ENCODE measurements at places on chromosomes 16 and 17. TPM values are rescaled to one million over a fixed set of nuclear protein-coding genes. Genes with fewer than 3 reads are reported as not detected.
A peak's percentile ranks its signal among the peaks of the same experiment; 100 is the strongest.

The ZNF48 gene
- polyA plus RNA-seq = 9.9 TPM

The KRT31 gene
- polyA plus RNA-seq = 0.05 TPM

The LITAFD gene
- not detected for polyA plus RNA-seq

The KCTD19 gene
- polyA plus RNA-seq = 0.16 TPM

The LRRC46 gene
- polyA plus RNA-seq = 0.09 TPM

The NUPR1 gene
- polyA plus RNA-seq = 20.7 TPM

The CCDC144A gene
- not detected for polyA plus RNA-seq

DNA sequence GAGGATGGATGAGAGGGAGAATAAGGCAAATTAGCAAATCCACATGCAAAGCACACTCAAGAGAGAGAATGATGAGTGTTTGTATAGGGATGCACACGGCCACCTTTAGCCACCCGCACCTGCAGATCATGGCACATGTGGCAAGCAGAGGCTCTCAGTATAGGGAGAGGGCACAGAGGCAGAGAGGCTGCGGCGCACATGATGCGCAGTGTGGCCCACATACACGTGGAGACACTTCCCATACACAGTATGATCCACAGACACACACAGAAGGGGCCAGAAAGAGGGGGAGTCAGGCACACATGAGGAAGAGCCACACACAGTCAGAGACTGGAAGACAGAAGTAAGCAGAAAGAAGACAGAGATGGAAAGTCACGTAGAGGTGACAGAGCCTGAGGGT is 6.5 kb upstream of the CHD3 start:
- peaks cover 37% of the 10 kb centered on the region for H3K4me1 ChIP-seq
- H3K36me3 ChIP-seq = no peaks in the 10 kb centered on the region
- H3K27ac ChIP-seq = no peak overlapping the region
- no peak overlapping the region for H3K4me3 ChIP-seq

DNA sequence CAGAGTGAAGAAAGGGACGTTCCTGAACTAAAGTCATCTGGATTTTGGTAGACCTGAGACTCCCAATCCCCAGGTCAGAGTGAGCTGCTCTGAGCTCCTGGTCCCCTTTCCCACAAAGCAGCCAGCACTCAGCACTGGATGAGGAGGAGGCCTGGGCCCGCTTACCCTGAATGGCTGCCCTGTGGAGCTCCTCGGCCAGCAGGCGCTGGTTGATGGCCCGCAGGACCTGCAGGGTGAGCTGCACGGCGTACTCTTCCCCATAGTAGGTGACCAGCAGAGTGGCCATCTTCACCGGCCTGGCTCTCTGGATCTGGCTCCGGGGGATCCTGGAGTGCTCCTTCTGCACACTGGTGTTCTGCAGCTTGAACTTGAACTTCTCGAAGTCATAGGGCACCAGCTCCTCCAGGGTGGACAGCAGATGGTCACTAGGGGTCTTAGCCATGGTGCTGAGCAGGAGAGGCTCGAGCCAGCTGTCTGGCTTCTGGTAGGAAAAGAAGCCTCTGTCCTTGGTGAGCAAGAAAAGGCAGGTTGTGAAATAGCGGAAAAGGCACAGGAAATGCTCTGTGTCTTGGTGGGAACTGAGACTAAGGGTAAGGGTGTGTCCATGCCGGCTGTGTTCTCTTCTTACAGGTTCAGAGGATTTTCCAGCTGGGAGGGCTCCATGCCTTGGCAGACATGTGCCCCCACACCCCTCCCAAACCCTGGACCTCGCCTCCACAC is at the start of gene MEFV:
Gene MEFV (minus strand): TSS at position 488 of the 720 bp plus-strand sequence. CDS start 46 bp downstream, at position 442.
- no peaks in the 10 kb centered on the region for H3K36me3 ChIP-seq
- peaks cover 43% of the 10 kb centered on the region for H3K4me1 ChIP-seq
- H3K27me3 ChIP-seq = peaks cover 34% of the 10 kb centered on the region
- H3K4me3 ChIP-seq = no peak within 1 kb of the TSS

GRCh38 chr17:71251951-71252350 is 868.9 kb upstream of the SOX9 start:
- no peaks in the 10 kb centered on the region for H3K27me3 ChIP-seq
- no peaks in the 10 kb centered on the region for H3K4me1 ChIP-seq
- no peaks in the 10 kb centered on the region for H3K36me3 ChIP-seq
- no peak overlapping the region for H3K4me3 ChIP-seq
- DNase-seq = no peak

GRCh38 chr17:36089888-36090836 is at the start of gene CCL3:
Gene CCL3 (minus strand): TSS chr17:36090143. CDS start chr17:36090058, 85 bp downstream.
- H3K27ac ChIP-seq = no peak within 1 kb of the TSS
- no peaks in the 10 kb centered on the region for H3K27me3 ChIP-seq

DNA sequence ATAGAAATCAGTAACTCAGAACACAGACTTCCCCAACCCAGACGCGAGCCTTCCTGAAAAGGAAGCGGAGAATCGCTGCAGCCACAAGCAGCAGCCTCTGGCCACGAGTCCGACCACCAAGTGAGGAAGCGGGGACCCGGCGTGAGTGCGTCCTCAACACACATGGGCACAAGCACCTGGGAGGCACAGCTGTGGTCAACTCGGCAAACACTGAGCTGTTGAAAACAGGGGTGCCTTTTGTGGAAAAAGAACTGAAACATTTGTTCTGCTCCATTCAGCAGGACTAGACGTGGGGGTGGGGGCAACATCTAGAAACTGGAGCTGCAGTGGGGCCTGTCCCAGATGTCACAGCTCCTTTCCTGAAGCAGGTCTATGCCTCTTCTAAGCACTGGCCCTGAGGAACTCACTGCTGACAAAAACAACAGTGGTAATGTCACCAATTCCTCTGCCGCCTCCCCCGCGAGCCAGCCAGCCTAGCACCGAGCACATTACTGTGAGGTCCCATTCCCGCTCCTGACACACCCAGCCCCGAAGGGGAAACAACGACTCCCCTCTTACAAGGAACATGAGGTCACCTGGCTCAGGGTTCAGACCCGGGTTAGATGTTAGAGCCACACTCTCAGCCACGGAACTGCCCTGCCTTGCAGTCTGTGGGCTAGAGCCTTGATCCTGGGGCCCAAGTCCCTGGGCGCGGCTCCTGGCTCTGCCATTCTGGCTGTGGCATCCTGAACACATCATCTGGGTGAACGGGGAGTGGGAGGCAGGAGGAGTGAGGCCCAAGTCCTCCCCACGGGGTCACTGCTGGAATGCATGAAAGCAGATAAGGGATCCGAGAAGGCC is 29.0 kb downstream of the KDM8 start:
- DNase-seq = no peak
- H3K27ac ChIP-seq = no peak overlapping the region
- no peaks in the 10 kb centered on the region for H3K4me1 ChIP-seq
- H3K27me3 ChIP-seq = no peaks in the 10 kb centered on the region
- H3K4me3 ChIP-seq = no peak overlapping the region
- H3K36me3 ChIP-seq = peaks cover 18% of the 10 kb centered on the region

GRCh38 chr17:49589577-49589927 is 13.9 kb downstream of the NXPH3 start:
- H3K4me1 ChIP-seq = peaks cover 3% of the 10 kb centered on the region
- no peak for DNase-seq
- H3K36me3 ChIP-seq = peaks cover 5% of the 10 kb centered on the region
- no peak overlapping the region for H3K27ac ChIP-seq
- no peaks in the 10 kb centered on the region for H3K27me3 ChIP-seq

- H3K27ac ChIP-seq = no peak overlapping the region
- peak; percentile 68 for DNase-seq
- H3K4me3 ChIP-seq = no peak overlapping the region
- H3K27me3 ChIP-seq = no peaks in the 10 kb centered on the region
- peaks cover 47% of the 10 kb centered on the region for H3K4me1 ChIP-seq
Measured at GRCh38 chr17:72560303-72561247, 439.8 kb downstream of the SOX9 start.

DNA sequence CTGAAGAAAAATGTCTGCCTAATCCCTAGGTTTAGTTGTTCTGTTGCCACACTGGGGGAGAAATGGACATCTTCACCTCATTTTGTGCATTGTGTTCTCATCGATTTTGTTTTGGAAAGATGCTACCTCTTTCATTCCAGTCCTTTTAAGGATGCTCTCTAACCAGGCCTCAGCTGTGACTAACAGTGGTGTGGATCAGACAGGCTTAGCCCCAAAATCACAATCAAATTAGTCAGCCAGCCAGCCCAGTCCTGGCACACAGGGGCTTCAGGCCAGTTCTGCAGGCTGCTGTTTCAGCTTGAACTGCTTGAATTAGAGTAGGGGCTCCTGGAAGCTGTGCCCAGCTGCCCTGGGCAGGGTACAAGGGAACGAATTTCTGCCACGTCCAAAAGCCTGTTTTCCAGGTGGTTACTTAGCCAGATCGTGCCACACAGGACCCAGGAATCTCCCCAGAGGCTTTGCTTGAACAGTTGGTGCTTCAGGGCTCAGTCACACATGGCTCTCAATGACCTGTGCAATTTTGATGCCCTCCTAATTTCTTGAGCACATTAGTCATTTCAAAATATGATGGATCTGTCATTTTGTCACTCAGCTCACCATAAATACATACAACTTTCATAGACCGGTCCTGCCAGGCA is 60.7 kb downstream of the CLEC16A start:
- H3K4me1 ChIP-seq = peaks cover 6% of the 10 kb centered on the region
- H3K27ac ChIP-seq = no peak overlapping the region
- peaks cover 6% of the 10 kb centered on the region for H3K36me3 ChIP-seq
- no peak overlapping the region for H3K4me3 ChIP-seq

DNA sequence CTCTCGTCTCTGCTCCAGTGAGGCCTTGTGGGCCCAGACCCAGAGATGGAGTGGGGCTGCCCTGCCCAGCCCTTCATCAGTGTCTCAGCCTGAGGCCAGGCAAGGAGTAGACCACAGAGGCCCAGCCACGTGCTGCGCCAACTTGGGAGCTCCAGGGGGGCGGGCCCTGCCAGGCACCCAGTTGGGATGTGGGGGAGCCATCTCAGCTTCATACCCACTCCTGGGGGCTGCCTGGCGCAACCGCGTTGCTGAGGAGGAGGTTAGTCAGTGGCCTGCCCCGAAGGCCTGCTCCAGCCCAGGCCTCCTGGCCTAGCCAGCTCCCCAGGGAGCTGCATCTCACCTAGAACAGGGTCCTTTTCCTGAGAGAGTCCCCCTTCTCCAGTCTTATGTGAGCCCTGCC is 11.8 kb downstream of the TPSG1 start:
- no peaks in the 10 kb centered on the region for H3K36me3 ChIP-seq
- no peaks in the 10 kb centered on the region for H3K27me3 ChIP-seq
- H3K4me1 ChIP-seq = no peaks in the 10 kb centered on the region
- no peak for DNase-seq

GRCh38 chr17:49045376-49045775 is 48.2 kb downstream of the IGF2BP1 start:
- peaks cover 96% of the 10 kb centered on the region for H3K36me3 ChIP-seq
- no peak overlapping the region for H3K27ac ChIP-seq
- no peaks in the 10 kb centered on the region for H3K27me3 ChIP-seq
- H3K4me3 ChIP-seq = no peak overlapping the region
- H3K4me1 ChIP-seq = no peaks in the 10 kb centered on the region
- no peak for DNase-seq

DNA sequence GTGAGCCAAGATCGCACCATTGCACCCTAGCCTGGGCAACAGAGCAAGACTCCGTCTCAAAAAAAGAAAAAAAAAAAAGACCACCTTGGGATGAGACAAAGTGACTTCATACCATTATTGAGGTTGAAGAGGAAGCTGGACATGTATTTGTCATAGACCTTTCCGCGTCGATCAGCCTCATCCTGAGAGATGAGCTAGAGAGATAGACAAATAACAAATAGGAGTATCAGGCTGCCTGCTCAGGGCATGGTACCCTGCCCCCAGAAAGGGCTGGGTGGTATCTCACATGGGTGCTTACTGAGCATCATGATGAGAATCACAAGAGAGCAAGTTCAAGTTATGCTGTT is 22.1 kb downstream of the CNTNAP1 start:
- H3K4me1 ChIP-seq = no peaks in the 10 kb centered on the region
- H3K36me3 ChIP-seq = peaks cover 46% of the 10 kb centered on the region
- no peak for DNase-seq
- H3K27me3 ChIP-seq = no peaks in the 10 kb centered on the region
- no peak overlapping the region for H3K4me3 ChIP-seq
- no peak overlapping the region for H3K27ac ChIP-seq

GRCh38 chr16:49543631-49543946 is 170.0 kb downstream of the C16orf78 start:
- DNase-seq = no peak
- no peak overlapping the region for H3K4me3 ChIP-seq
- H3K36me3 ChIP-seq = no peaks in the 10 kb centered on the region
- H3K27me3 ChIP-seq = peaks cover 11% of the 10 kb centered on the region
- H3K4me1 ChIP-seq = no peaks in the 10 kb centered on the region

DNA sequence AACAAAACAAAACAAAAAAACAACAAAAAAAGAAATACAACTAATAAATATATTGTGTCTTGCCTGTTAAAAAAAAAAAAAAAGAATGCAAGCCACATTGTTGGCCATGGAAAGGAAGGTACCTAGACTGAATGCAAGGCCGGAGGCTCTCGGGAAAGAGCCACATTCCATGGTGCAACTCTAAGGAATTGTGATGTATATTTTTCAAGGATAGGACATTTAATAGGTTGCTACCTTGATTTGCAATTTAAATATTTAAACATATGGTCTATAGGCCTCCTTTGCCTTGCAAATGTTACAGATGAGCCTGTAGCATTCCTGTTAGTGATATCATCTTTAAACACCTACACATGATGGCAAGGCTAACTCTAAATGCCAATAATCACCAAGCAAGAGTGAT is 650.9 kb downstream of the TOX3 start:
- H3K27ac ChIP-seq = no peak overlapping the region
- no peaks in the 10 kb centered on the region for H3K36me3 ChIP-seq
- DNase-seq = no peak

DNA sequence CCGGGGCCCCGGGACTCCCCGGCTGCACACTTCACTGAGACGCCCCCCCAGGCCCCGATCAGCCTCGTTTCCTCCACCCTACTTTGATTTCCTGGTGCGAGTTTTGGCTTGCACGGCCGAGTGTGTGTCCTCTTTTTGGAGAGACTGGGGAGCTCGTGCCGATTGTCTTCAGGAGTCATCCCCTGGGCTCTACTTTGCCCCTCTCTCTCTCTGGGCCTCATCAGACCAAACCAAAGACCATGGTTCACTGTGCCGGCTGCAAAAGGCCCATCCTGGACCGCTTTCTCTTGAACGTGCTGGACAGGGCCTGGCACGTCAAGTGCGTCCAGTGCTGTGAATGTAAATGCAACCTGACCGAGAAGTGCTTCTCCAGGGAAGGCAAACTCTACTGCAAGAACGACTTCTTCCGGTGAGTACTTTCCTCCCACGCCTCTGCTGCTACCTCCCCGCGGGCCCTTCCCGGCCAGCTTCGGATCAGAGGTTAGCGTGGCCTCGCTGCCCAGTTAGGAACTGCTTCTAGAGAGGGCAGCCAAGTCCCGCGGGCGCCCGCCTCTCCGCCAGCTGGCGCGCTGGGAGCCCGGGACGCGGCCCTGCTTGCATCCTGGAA is 787 bp downstream of the LHX1 start:
- no peak overlapping the region for H3K4me3 ChIP-seq
- DNase-seq = no peak
- H3K36me3 ChIP-seq = no peaks in the 10 kb centered on the region
- peaks cover 57% of the 10 kb centered on the region for H3K4me1 ChIP-seq
- peaks cover 47% of the 10 kb centered on the region for H3K27me3 ChIP-seq

Data from HepG2 (cell line).